ENCODE measurements at places on chromosomes 7 and 10.

DNA sequence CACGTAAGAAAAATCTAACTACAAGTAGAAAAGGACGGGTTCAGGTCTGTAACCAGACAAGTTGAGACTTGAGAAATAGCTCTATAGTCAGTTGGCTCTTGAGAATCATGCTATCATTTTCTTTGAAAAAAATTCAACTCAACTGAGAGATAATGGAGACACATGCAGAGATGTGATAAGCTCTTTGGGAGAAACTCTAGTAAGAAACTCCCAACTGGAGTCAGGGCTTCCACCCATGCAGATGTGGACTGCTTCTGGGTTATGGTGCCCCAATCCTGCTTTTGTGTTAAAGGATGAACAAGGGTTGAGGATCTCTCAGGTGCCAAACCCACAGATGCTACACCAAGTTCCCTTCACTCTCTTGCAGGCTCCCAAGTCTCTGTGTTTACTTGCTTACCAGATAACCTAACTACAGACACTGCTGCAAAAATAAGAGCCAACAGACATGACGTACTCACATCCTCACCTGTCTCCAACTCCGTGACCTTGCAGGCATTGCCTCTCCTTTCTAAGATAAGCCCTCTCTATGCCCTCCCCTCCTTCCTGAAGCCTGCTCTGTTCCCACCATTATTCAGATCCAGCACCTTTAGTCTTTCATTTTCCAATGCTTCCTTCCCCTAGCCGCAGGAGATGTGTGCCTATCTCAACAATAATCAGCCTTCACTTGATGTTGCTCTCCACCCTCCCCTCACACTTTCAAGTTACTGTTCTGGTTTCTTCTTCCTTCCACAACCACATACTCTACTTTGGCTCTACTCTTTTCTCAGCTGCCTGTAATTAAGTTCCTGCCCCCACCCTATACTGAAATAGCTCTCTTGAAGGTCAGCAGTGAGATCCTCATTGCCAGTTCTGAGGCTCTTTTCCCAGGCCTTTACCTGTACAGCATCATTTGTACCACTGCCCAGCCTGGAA is 130.0 kb downstream of the ICA1 start:
- no peak for DNase-seq

- DNase-seq, result peak; percentile 75
Observed at GRCh38 chr7:112009081-112009480, 197.1 kb downstream of the DOCK4 start.

- no peak for DNase-seq
Observed at GRCh38 chr7:41824284-41824683, 121.4 kb upstream of the INHBA start.

DNA sequence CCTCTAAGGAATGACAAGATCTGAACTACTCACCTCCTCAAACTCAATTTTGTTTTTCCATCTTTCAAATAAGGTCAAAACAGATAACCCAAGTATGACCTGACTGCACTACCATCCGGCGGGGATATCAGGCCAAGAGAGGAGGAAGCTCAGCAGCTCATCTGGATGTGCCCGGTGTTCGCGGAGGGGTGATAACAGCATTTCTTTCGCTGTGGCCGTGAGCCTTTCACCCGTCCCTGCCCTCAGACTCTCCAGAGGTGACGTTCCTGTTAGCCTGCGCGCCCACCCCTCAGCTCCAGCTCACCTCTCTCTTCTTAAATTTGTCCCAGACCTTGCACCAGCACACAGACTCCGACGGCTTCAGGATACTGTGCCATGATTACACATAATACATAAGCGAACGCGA is 526 bp downstream of the ZNF248 start:
- DNase-seq, result peak; percentile 15

DNA sequence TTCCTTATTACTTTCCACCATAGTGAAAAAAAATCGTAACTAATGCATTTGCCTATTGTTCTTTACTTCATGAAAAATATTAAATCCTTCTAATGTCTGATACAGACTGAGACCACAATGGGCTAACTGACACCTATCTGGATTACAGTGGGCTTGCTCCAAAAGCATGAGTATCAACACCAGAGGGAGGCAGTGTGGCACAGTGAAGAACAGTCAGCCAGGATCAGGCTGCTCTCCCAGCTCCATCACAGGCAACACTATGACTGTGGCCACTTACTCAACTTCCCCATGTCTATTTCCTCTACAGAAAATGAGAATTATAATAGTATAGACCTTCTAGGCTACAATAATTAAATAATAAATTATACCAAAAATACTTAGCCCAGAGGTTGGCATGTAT is 97.2 kb downstream of the SLC25A13 start:
- no peak for DNase-seq

GRCh38 chr7:103466814-103467213 is 20.8 kb upstream of the SLC26A5 start:
- no peak for DNase-seq

GRCh38 chr10:70448236-70448635 is 6.8 kb upstream of the NODAL start:
- DNase-seq, result no peak

GRCh38 chr7:144784943-144785342 is 50.9 kb downstream of the TPK1 start:
- DNase-seq, result no peak

DNA sequence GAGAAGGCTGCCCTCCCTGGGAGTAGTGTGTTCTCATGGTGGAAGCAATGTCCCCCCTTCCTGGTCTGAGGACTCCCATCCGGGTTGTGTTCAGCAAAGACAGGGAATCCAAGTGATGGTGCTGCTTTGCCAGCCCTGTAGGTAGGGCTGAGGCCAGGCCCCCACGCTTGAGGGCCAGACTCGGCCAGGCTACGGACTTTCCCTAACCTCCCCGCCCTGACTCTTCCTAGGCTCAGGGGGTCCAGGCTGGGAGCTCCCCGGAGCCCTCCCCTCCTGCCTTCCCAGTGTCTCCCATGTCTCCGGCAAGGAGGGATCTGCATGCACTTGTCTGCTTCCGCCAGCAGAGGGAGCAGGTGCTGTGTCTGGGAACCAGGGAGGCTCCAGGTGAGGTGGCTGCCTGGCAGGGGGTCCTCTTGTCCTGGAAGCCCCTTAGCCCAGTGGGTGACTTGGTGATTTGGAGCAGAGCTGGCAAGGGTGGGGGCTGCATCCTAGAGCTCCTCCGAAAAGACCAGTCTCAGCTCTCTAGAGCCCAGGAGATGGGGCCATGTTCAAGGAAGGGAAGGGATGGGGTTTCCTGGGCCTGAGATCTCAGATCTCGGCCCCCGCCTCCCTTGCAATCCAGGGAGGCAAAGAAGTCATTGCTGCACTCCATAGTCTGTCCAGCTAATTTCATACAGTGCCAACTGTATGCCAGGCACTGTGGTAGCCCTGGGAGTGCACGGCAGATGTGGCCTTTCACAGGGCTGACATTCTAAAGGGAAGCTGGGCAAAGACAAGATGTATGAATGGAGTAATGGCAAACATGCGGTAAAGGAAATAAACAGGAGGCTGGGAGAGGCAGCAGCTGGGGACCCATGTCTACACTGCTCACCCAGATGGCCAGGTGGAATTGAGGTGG is 20.3 kb upstream of the SFRP5 start:
- peak; percentile 47 for DNase-seq

GRCh38 chr10:24496906-24497305 is 226.8 kb downstream of the ARHGAP21 start:
- DNase-seq, result no peak

DNA sequence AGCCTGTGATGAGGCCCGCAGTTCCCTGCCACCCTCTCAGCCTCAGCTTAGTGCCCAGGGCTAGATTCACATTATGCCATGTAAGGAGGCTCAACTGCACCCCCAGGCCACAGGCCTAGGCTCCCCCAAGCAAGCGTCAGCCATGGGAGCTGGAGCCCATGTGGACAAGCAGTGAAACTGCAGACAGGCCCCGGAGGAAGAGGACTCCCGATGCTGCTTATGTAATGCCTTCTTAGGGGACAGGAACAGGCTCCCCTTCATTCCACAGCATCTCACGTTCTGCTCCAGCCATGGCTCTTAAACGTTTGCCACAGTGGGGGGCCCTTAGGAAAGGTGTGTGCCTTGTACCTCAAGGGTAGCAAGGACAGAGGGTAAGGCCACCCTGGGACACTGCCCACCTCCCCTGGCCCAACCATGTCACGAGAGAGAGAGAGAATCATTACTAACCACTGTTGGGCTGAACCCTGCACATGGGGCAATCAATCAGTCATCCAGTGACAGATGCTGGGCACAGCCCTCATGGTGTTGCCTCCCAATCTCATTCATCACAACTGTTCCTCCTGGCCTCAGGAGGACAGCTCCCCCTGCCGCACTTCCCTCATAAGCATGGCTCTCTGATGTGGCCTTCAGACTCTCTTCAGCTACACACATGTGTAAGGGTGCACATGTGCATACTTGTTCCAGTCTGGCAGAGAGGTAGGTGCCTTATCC is 263.0 kb downstream of the GRID1 start:
- no peak for DNase-seq

GRCh38 chr7:91112902-91113341 is 151.3 kb upstream of the FZD1 start:
- DNase-seq, result no peak

- no peak for DNase-seq
Observed at GRCh38 chr10:60937784-60938654, 6.0 kb downstream of the RHOBTB1 start.

GRCh38 chr7:149398195-149398820 is 62.6 kb downstream of the ZNF777 start:
- no peak for DNase-seq
